PC-9 (cell line): ENCODE measurements at places on chromosomes 13 and 19. TPM values are rescaled to one million over a fixed set of nuclear protein-coding genes. Genes with fewer than 3 reads are reported as not detected.

- peaks cover 37% of the 10 kb centered on the region for H3K36me3 ChIP-seq
- H3K27me3 ChIP-seq = no peaks in the 10 kb centered on the region
- H3K27ac ChIP-seq = no peak overlapping the region
- no peak overlapping the region for H3K4me3 ChIP-seq
- H3K4me1 ChIP-seq = peaks cover 11% of the 10 kb centered on the region
Observed at GRCh38 chr19:44664976-44665375, 6.3 kb upstream of the CEACAM19 start.

- no peak overlapping the region for H3K27ac ChIP-seq
- H3K36me3 ChIP-seq = no peaks in the 10 kb centered on the region
- no peak overlapping the region for H3K4me3 ChIP-seq
Observed at GRCh38 chr13:92320323-92320722, 906.3 kb upstream of the GPC6 start.

DNA sequence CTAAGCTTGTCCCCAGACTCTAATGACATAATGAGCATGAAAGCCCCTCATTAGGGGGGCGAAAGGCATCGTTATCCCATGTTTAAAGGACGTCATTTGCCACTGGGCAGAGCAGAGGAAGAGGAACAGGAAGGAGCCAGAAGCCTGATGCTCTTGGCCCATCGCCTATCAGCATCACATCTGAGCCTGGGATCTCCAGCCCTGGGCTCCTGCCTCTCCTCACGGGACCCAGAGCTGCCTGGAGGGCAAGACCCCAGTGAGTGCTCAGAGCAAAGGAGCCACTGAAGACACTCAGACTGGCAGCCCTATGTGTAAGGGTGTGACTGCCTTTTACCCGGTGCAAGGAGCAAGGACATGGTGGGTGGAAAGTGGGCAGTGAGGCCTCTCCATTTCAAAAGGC lies 115.0 kb upstream of the ZNF507 start:
- no peaks in the 10 kb centered on the region for H3K4me1 ChIP-seq
- DNase-seq = no peak
- H3K36me3 ChIP-seq = no peaks in the 10 kb centered on the region
- peaks cover 71% of the 10 kb centered on the region for H3K27me3 ChIP-seq
- H3K27ac ChIP-seq = no peak overlapping the region

GRCh38 chr19:34725400-34725799 lies 8.6 kb upstream of the ZNF181 start:
- no peak overlapping the region for H3K4me3 ChIP-seq
- H3K27ac ChIP-seq = no peak overlapping the region
- no peaks in the 10 kb centered on the region for H3K36me3 ChIP-seq

GRCh38 chr13:39284801-39285388 lies 246.6 kb downstream of the NHLRC3 start:
- H3K27me3 ChIP-seq = no peaks in the 10 kb centered on the region
- no peak overlapping the region for H3K4me3 ChIP-seq
- H3K27ac ChIP-seq = no peak overlapping the region
- no peaks in the 10 kb centered on the region for H3K4me1 ChIP-seq
- H3K36me3 ChIP-seq = no peaks in the 10 kb centered on the region
- DNase-seq = no peak

DNA sequence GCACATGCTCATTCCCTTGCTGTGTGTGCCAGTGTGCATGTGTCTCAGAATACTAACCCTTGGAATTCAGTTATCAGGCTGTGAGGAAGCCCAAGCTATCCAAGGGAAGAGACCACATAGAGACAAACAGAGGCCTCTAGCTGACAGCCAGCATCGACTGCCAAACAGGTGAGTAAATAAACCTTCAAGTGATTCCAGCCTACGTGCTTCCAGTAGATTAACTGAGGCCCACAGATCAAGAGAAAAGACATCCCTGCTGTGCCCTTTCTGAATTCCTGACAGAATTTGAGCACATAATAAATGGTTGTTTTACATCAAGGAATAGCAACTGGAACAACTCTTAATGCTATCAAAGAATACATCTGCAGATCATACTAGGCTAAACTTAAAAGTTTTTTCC lies 17.5 kb downstream of the ZC3H13 start:
- no peak overlapping the region for H3K27ac ChIP-seq
- peaks cover 10% of the 10 kb centered on the region for H3K36me3 ChIP-seq
- no peak overlapping the region for H3K4me3 ChIP-seq
- no peaks in the 10 kb centered on the region for H3K27me3 ChIP-seq
- no peaks in the 10 kb centered on the region for H3K4me1 ChIP-seq
- DNase-seq = no peak

GRCh38 chr19:48945415-48945814 lies 9.3 kb upstream of the BAX start:
- no peaks in the 10 kb centered on the region for H3K36me3 ChIP-seq
- H3K4me3 ChIP-seq = no peak overlapping the region
- no peak for DNase-seq
- H3K27ac ChIP-seq = no peak overlapping the region

DNA sequence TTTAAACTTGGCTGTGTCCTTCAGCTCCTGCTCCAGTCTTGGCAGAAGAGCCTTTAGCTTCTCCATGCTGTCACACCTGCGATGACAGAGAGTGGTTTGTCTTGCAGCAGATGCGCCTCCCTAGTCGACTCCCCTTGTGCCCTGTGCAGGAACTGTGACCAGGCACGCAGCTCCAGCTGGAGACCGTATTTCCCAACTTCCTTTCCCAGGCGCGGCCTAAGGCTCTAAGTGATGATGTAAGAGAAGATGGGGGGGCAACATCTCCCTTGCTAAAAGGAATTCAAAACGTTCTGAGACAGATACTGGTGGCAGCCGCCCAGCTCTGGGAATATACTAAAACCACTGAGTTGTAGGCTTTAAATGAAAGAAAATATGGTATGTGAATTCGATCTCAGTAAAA lies 16.3 kb downstream of the DCUN1D2 start:
- H3K27ac ChIP-seq = no peak overlapping the region
- no peak overlapping the region for H3K4me3 ChIP-seq
- no peak for DNase-seq
- H3K36me3 ChIP-seq = peaks cover 30% of the 10 kb centered on the region
- H3K27me3 ChIP-seq = no peaks in the 10 kb centered on the region

GRCh38 chr19:12828494-12828893 lies 5.9 kb downstream of the RTBDN start:
- H3K36me3 ChIP-seq = no peaks in the 10 kb centered on the region
- H3K27me3 ChIP-seq = peaks cover 15% of the 10 kb centered on the region; the same call in 1 of the 2 replicates
- no peak for DNase-seq
- H3K4me1 ChIP-seq = peaks cover 8% of the 10 kb centered on the region

Gene LONP1
- total RNA-seq = 78.2 and 140 TPM in 2 replicates

Gene PDE4C
- 2.2 and 3.8 TPM in 2 replicates for total RNA-seq

Gene ZNF266
- total RNA-seq = 13.8 and 14.9 TPM in 2 replicates

Gene NLRP12
- 0.20 and 0.37 TPM in 2 replicates for total RNA-seq

Gene TECR
- total RNA-seq = 212 and 294 TPM in 2 replicates
